Right lung (tissue), 10 donors: ENCODE measurements at places on chromosomes 12 and 14. TPM values are rescaled to one million over a fixed set of nuclear protein-coding genes. Genes with fewer than 3 reads are reported as not detected.
A peak's percentile ranks its signal among the peaks of the same experiment; 100 is the strongest.

DNA sequence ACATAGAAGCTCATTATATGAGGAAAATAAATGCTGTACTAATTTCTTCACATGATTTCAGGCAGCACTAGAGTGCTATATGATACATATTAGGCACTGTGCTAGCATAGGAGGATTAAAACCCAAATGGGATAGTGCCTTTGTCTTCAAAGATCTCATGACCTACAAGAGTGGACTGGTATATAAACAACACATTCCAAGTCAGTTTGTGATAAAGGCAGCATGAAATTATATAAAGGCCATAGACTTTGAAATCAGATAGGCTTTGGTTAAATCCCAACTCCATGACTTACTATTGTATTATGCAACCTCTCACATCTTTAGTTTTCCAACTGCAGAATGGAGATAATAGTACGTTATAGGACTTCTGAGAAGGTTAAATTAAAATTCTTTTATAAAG, 179.7 kb downstream of the RAD51B start:
- DNase-seq: peak; percentile 46

GRCh38 chr14:59424341-59425071, 40.7 kb downstream of the GPR135 start:
- no peak for DNase-seq

DNA sequence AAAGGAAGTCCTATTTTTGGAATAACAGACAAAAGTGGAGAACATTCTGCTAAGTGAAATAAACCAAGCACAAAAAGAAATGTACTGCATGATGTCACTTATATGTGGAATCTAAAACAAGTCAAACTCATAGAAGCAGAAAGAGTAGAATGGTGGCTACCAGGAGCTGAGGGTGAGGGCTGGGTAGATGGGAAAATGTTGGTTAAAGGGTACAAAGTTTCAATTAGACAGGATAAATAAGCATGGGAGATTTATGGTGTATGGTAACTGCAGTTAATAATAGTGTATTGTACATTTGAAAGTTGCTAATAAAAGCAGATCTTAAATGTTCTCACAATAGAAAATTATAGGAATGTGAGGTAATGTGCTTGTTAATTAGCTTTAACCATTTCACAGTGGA, 12.8 kb downstream of the LUM start:
- no peak for DNase-seq

Gene PIP4K2C
- 18.1 TPM for polyA plus RNA-seq
